LHCN-M2 (cell line): ENCODE measurements at places on chromosomes 6 and 20. TPM values are rescaled to one million over a fixed set of nuclear protein-coding genes. Genes with fewer than 3 reads are reported as not detected.
A peak's percentile ranks its signal among the peaks of the same experiment; 100 is the strongest.

Gene FAM50B
- total RNA-seq: 8.5 and 13.6 TPM in 2 replicates

Gene ZBP1
- not detected in 2 replicates for total RNA-seq

Gene PTCHD4
- total RNA-seq: 21.0 and 23.6 TPM in 2 replicates

Gene LST1
- not detected in 2 replicates for total RNA-seq

Gene LY6G5B
- total RNA-seq: 2.4 and 4.0 TPM in 2 replicates

GRCh38 chr6:159100395-159101182 is 55.8 kb upstream of the TAGAP start:
- DNase-seq: no peak

DNA sequence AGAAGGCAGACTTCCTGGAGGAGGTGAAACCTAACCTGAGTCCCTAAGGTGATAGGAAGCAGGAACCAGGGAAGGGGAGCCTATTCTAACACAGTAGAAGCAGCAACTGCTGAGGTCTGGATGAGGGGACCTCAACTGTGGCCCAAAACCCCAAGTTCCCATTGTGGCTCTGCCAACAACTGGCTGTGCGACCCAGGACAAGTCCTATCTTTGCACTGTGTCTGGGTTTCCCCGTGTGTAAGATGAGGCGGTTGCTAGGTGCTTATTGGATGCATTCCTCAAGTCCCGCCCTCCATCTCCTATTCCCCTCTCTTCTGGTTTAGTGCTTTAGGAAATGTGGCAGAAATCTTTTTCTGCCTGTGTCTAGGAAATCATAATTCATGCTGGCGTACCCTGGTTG is 52.2 kb upstream of the TTPAL start:
- DNase-seq: no peak

DNA sequence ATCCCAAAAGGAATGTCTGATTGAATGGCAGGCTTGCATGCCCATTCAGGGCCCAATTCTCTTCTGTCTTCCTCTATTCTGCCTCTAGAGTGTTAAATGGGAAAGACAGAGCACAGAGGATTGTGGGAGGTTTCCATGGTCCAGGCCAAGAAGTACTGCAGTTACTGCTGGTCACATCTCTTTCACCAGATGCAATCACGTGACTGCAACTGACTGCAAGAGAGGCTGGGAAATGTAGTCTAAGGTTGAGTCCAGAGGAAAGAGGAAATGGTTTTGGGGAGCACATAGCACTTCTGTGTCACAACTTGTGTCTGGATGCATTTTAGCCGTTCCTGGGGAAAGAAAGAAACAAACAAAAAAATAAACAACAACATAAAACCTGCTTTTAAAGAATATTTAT is 336.4 kb upstream of the BTBD3 start:
- peak; percentile 24 for DNase-seq

DNA sequence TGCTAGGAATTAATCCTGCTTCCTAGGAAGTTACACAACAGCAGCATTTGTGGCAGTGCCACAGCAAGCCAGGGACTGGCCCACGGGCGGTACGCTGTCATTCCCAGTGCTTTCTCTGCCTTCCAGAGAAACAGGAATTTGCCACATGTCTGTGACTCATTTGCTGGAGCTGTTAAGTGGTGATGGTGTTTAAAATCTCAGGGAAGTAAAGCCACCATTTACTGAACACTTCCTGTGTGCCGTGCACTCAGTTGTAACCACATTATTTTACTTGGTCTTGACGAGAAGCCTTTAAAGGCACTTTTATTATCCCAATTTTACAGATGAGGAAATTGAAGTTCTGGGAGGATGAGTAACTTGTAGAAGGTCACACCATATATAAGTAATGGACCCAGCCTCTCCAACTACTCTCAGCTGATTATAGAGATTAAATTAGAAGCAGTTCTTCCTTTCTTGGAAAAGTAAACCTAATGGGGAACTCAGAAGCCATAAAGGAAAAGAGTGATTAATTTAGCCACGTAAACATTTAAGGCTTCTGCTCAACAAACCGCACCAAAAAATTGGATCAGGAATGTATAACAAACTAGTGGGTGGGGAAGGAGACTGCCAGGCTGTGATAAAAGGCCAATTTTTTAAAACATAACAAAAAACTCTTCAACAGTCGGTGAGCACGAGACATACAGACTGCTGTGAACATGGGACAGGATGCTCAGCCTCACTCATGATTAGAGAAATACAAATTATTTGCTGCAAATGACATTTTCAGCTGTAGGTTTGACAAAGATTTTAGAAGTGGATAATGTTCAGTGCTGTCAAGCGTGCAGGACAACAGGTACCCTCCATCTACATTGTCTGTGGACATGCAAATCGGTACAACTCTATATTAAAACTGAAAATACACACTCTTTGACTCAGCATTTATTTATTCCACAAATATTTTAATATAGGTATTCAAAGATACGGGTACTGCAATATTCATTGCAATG is 311.2 kb downstream of the NRN1 start:
- DNase-seq: peak; percentile 85

GRCh38 chr6:33696076-33696475 is 15.4 kb downstream of the UQCC2 start:
- DNase-seq: no peak

DNA sequence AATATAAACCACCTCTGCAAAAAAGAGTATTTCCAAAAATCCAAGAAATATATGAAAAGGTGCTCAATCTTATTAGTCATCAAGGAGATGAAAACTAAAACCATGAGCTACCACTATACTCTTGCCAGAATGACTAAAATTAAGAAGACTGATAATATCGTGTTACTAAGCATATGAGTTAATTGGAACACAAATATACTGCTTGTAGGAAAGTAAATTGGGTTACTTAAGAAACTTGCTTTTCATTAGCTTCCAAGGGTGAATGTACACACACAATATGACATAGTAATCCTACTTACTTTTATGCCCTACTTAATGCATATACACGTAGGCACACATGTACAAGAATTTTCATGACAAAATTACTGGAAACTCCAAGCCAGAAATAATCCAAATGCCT is 3.4 kb downstream of the THEMIS start:
- DNase-seq: no peak

GRCh38 chr6:74075323-74075722 is 379.3 kb downstream of the CD109 start:
- peak; percentile 6 for DNase-seq

- no peak for DNase-seq
These were observed 10.7 kb upstream of the SLC17A1 start for GRCh38 chr6:25842526-25842925.

DNA sequence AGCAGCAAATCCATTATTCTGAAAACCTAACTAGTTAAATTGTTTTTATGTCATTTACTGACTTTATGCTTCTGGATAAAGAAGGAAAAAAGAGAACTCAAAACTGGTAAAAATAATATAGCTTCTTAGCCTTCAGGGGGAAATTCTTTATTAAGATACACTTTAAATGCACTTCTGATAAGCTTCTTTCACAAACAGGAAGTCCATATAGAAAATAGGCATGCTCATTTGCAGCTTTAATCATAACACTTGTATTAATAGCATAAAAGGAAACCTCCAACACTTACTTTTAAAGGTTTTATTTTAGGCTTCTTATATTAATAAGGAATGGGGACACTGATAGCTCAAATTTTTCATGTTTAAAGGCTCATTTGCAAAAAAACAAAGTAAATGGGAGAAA is 538.0 kb upstream of the SLC35B3 start:
- DNase-seq: no peak
